NCI-H2227 treated with DMSO at 0.1 percent for 48 hours (cell line): ENCODE measurements at places on chromosomes 12 and 14.

DNA sequence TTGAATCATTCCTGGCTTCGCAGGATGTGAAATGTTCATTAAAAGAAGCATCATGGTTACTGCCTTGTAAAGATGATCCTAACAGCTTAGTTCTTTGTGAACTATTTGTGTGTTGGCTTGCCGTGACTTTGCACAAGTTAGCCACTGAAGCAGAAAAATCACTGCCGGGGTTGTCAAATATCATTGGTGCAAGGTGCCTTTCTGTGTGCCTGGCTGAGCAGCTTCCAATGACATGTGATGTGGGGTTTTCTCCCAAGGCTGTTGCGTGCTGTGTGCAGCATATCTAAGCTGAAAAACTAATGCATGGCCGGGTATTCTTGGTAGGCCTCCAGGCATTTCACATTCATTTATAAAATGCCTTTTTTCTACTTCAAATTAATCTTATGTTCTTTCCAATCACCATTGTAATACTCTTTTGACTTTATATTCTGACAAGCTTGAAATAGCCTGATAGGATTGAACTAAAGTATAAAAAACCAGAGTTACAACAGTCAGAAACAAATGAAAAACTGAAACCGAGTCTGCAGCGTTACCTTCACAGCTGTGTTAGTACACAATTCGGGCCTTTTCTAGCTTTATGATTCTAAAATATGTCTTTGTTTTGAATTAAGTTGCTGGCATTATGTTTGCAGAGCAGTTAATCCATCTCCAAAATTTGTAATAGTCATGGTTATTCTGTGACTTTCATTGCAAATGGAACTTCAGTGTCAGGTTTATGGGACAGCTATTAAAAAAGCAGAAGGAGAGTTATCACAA, 222.1 kb downstream of the SYT1 start:
- no peak for DNase-seq

- no peak for DNase-seq
These were observed 153.9 kb downstream of the EMP1 start for GRCh38 chr12:13350381-13350780.

DNA sequence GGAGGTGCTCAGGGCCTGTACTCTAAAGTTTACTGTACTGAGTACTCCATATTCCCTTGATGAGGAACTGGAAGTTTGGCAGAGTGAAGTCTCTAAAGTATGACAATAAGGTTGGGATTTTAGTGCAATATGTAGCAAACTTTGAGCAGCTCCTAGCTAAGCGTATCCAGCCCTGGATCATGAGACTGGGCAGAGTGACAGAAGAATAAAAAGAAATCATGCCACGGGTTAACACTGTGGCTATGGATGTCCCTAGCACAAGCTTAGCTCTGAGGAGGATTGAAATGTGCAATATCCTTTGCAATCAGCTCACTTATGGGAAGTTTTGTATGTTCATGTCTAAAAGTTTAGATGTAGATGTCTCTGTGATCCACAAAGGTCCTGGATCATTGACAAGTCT, 114.1 kb downstream of the SMOC1 start:
- no peak for DNase-seq

DNA sequence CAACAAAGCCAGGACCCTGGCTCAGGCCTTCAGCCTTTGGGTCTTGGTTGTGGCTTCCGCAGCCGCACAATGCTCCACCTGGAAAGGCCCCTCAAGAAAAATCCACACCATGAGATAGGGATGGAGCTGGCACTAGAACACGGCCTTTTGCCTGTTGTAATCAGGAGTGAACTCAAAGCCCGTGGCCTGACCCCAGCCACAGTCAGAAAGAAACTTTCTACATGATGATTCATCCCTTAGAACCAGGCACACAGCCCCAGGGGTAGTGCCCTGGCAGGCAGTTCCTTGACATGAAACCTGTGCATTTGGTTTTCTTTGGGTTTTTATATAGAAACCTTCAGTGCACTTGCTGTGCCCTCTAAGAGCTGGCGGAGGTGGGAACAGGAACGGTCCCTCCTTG, 5.1 kb downstream of the CLMN start:
- DNase-seq, result no peak

- no peak for DNase-seq
These were observed 51.4 kb downstream of the VCPKMT start for GRCh38 chr14:50064993-50065392.

DNA sequence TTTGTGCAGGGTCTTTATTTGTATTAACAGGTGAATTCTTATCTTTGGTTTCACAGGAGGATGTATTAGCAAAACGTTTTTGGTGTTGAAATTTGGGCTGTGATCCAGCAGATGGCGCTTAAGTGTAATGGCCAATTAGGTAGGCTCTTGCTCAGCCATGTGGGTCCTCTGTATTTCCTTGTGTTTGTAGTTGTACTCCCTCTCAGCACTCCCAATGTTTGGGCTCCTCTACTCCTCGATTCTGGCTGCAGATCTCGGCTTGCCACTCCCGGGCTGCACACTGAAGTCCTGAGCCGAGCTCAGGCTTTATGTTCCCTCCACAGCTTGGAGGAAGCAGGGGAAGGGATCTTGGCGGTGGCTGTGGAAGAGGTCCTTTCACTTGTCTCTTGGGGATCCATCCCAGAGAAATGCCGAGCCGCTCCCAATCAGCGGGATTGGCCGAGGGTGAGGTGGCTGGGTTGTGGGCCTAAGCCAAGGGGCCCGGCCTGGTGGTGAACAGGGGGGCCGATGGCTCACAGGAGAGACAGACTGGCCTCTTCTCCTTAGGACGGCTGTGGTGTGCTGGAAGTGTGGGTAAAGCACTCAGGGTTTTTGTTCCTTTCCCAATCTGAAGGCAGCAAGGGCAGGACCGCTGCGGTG, 133.7 kb downstream of the AEBP2 start:
- DNase-seq, result no peak

GRCh38 chr14:77230914-77231313, 40.1 kb downstream of the NGB start:
- no peak for DNase-seq

- DNase-seq, result no peak
These were observed 791.2 kb downstream of the FLRT2 start for GRCh38 chr14:86321151-86321550.

- no peak for DNase-seq
These were observed 47.7 kb downstream of the PSMA6 start for GRCh38 chr14:35339761-35340406.

DNA sequence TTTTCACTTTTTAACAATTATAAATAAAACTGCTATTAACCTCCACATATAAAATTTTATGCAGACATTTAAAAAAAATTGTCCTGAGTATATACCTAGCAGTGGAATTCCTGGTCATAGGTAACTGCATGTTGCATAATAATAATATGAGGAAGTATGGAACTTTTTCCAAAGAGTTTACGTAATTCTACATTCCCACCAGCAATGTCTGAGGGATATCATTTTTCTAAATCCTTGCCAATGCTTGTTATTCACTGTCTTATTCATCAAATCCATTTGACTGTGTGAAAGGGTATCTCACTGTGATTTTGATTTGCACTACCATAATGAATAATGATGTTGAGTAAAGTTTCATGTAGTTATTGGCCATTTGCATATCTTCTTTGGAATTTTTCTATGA, 393.8 kb downstream of the LRFN5 start:
- DNase-seq, result no peak

DNA sequence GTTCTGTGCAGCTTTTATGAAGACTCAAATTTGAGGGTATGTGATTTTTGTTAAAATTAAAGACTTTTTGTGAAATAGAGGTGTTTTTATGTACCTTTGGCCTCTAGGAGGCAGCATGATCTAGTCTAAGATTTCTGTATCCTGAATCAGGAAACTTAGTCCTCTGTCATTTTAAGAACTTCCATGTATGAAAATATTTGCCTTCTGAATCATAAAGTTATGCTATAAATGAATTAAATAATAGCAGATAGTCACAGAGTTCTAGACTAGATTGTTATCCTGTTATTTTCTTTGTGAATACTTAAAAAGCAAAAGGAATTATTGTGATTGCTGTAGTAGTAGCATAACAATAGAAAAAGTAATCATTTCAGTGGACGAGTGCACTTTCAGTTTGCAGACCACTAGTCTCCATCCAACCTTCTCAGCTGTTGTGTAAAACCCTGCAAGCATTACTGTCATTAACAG, 56.3 kb downstream of the FGD4 start:
- DNase-seq, result peak; percentile 49

- peak; percentile 44 for DNase-seq
These were observed 284.7 kb upstream of the PWP1 start for GRCh38 chr12:107400686-107401447.

DNA sequence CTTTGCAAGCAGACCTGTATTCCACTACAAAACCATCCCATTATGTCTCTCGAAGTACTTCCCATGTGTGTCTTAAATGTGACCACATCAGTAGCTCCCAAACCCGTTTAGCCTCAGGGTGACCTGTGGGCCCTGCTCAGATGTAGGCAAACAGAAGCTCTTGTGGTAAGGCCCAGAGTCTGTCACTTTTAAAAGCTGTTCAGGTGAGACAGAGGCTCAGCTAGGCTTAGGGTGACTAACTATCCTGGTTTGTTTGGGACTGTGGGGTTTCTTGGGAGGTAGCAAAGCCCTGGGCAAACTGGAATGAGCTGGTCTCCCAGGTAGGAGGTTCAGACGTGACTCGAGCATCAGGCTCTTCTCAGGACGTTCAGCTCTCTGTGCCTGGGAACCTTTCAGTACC, 64.5 kb upstream of the VASH1 start:
- DNase-seq, result no peak

GRCh38 chr14:105299654-105300541, 903 bp downstream of the BRF1 start:
- no peak for DNase-seq

- no peak for DNase-seq
These were observed 361.8 kb downstream of the C12orf50 start for GRCh38 chr12:87667378-87667777.

- no peak for DNase-seq
These were observed 4.7 kb upstream of the TC2N start for GRCh38 chr14:91872011-91872501.

GRCh38 chr12:69007101-69007854, 74.3 kb upstream of the CPM start:
- peak; percentile 11 for DNase-seq

- no peak for DNase-seq
These were observed 30.5 kb upstream of the LMNTD1 start for GRCh38 chr12:25583545-25583944.

DNA sequence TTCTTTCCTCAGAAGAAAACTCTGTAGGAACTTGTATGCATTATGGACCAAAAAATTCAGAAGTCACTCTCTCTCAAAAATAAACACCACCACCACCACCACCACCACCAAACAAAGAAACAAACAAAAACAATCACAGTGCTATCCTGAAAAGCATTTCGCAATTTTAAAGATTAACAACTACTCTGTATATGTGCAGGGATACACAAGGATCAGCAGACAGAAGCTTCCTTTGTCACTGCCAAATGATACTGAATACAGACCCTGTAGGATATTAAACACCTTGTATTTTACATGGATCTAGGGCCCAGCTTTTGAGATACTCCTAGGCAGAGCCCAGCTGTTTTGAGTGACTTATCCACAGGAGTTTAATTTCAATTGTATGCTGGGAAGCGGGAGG, 31.7 kb downstream of the ATP2B1 start:
- no peak for DNase-seq

DNA sequence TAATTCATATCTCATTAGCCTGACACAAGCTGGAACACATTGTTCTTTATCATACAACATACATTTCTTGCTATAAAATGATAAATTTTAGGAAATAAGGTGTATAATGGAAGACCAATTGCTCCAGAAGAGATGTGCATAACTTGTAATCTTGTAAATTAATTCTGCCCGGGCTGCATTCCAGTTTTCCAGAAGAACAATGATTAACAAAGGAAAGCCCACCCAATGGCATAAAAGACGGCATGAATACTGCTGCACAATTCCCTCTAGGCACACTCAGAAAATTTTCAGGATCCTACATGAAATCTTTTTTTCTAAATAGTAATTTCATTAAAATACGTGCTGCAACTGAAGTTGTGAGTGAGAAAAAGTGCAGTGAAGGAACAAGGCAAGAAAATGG, 137.4 kb upstream of the KRR1 start:
- DNase-seq, result no peak
